Cerebellum (tissue), 4 donors: ENCODE measurements at places on chromosomes 3 and 15.

- no peak for DNase-seq
These were observed 124.6 kb upstream of the SGO1 start for GRCh38 chr3:20310629-20311028.

DNA sequence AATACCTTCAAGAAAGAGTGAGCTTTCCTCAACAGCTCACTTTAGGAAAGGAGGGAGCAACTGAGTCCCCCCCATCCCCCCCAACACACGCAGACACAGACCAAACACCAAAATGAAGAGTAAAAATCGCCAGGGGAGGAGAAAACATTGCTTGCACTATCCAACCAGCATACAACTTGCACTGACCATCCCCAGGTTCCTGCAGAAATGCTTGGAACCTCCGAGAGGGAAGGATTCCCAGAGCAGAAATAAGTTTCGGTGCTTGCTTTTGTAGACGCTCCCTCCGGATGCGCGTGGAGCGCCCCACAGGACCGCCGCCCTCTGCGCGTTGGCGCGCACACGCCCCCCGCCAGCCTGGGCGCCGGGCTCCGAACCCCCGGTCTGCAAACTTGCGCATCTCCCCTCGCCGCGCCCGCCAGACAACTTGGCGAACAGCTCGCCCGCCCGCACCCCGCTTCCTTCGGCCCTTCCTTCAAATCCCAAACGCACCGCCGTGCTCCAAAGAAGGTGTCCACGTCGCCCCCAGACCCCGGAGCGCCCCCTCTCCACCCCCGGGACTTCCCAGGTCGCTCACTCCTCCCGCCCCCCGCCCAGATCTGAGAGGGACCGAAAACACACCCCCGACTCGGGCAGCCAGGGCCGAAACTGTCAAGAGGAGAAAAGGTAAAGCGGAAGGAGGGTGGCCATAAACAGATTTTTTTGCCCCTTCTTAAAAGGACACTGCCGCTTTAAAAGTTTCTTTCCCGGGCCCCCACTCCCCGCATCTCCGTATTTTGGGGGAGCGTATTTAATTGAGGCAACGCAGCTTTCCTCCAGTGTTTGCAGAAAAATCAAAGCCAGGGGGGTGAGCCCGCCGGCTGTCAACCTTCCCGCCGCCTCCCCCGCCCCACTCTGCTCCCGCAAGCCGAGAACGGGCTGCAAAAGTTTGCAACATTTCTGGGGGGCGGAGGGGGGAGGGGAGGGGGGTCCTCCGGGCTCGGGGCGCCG lies 859 bp downstream of the RORA start:
- DNase-seq, result peak; percentile 47

GRCh38 chr3:129657261-129658046 lies 51.0 kb upstream of the PLXND1 start:
- DNase-seq, result no peak

DNA sequence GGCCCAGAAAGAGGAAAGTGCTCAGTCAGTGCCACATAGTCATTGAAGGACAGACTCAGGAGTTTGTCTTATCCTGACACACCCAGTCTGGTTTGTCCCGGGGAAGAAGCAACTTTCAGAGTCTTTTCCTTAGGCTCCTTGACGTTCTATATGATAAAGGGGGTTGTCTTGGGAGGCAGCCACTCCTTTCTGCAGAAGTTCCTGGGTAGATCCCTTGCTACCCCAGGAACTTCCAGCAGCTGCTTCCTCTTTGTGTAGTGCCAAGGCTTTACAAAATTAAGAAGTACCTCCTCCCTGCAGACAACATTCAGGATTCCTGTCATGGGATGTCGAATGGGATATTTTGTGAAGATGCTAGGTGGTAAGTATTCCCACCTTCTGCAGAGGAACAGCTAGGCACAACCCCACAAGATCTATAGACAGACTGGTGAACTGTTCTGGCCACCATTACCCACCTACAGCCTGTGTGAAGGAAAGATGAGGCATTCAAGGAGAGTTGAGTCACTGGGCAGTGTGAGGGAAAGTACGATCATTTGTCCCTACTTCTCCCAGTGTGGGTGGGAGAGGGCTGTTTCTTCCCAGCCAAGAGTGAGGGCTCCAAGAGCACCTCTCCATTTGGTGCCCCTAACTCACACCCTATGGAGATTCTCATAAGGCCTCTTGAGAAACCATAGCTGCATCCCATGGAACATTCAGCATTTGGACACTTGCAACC lies 11.3 kb downstream of the TMEM266 start:
- no peak for DNase-seq

DNA sequence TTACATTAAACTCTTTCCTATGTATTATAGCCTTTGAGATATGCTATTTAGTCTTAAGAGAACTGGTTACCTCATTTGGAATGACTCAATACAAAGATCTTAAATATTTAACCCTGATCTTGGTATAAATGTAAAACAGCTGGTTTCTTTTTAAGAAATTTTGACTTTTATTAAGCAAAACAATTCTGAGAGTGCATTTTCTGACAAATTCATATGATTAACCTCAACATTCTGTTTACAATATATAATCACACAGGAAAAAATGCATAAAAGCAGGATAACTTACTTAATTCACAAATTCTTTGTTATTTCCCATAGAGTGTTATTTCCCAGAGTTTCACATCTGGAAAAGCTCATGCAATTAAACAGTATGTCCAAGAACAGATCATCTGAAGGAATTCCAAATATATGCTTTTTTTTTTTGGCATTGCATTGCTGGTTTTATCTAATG lies 400.4 kb upstream of the THBS1 start:
- no peak for DNase-seq
